ENCODE measurements at places on chromosomes 3 and 15.

GRCh38 chr3:108428586-108428985 is 81.8 kb downstream of the MYH15 start:
- DNase-seq, result no peak

GRCh38 chr15:60718661-60719069 is 239.7 kb upstream of the ICE2 start:
- no peak for DNase-seq

DNA sequence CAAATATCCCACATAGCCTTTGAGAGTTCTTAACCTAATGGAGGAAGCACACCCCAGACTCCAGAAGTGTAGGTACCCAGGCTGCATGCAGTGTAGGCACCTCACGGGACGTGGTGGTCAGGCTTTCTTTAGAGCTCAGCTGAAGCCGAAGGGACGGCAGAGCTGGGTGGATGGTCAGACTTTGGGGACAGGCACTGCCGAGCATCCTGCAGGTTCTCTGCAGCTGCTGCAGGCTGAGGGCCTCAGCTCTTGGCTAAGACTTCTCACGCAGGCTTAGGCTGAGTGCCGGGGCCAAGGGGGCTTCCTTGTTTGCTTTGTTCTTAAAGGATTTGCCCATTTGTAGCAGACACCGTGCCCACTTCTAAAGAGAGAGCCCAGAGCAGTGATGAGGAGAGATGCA is 177.0 kb downstream of the RAB11A start:
- DNase-seq, result no peak

GRCh38 chr3:64505419-64505818 is 182.4 kb downstream of the ADAMTS9 start:
- no peak for DNase-seq

DNA sequence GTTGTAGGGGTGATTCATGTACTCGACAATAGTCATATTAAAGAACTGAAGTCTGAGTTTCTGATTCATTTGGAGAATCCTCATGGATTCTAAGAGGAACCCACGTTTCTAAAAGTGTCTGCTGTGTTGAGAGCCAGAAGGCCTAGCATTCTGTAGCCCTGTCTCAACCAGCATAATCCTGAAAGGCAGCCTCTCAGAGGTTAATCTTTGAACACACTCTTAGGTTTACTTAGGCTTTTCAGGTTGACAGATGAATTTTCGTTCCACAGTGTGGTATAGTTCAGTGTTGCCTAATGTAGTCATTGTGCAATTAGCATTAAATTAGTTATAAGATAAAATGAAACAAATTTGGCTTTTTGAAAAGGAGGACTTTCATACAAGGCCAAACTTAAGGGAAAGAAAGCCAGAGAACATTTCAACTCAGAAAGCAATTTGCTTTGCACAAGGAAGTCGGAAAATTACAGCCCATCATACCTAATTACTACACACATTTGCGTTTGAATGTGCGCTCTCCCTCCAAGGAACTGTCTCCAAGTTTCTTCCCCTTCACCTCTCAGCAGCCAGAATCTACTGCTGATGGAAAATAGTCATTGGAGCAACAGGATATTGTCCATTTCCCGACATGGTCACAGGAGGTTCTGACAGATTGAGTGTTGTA is 42.0 kb downstream of the AGBL1 start:
- no peak for DNase-seq

- no peak for DNase-seq
Observed at GRCh38 chr15:94346282-94346681, 114.9 kb downstream of the MCTP2 start.

- no peak for DNase-seq
Observed at GRCh38 chr15:69574506-69574905, 121.9 kb downstream of the RPLP1 start.

- no peak for DNase-seq
Observed at GRCh38 chr15:64524778-64525177, 64.4 kb downstream of the ZNF609 start.

GRCh38 chr3:59816312-59816711 is 766.5 kb upstream of the CFAP20DC start:
- DNase-seq, result no peak

DNA sequence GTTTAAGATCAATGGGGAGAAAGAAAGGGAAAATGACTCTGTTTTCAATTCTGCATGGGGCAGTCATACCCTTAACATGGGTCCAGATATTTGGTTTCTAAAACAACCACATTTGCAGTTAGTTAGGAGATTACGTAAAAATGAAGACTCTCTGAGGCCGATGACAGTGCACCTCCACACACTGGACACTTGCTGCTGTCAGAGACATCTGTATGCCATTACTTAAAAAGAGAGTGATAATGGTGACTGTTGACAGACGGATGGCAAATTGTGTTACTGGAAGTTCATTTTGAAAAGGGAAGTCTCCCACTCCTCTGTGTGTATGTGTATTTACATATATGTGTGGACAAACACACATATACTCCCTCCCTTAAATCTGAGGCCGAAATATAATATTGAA is 304.5 kb upstream of the SEMA6D start:
- DNase-seq, result no peak

GRCh38 chr15:57015897-57016296 is 97.5 kb downstream of the TCF12 start:
- DNase-seq, result no peak

GRCh38 chr3:120601554-120601953 is 5.4 kb downstream of the NDUFB4 start:
- DNase-seq, result no peak

- peak; percentile 77 for DNase-seq
Observed at GRCh38 chr15:33194704-33195670, at the start of gene FMN1. FMN1 (minus strand) TSS chr15:33194714; CDS start chr15:33154914, 39,800 bp downstream.

- no peak for DNase-seq
Observed at GRCh38 chr3:19139863-19140262, 8.4 kb upstream of the KCNH8 start.

DNA sequence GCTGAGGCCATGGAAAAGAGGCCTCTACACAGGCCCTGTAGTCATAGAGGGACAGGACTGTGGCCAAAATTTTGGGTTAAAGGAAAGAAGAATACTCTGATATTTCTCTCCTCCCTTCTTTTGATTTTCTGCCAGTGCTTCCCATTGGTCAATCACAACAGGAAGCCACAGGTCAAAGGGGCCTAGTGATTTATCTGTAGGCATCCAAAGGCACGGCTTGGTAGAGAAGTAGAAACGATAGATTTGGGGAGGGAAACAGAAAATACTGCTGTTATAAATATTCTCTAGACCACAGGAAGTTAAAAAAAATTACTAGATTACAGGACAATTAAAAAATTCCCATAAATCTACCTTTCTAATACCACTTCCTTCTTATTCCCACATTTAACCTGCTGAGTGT is 1.7 kb upstream of the CCDC50 start:
- DNase-seq, result no peak

- peak; percentile 12 for DNase-seq
Observed at GRCh38 chr15:91369823-91370222, 269.8 kb downstream of the SV2B start.

DNA sequence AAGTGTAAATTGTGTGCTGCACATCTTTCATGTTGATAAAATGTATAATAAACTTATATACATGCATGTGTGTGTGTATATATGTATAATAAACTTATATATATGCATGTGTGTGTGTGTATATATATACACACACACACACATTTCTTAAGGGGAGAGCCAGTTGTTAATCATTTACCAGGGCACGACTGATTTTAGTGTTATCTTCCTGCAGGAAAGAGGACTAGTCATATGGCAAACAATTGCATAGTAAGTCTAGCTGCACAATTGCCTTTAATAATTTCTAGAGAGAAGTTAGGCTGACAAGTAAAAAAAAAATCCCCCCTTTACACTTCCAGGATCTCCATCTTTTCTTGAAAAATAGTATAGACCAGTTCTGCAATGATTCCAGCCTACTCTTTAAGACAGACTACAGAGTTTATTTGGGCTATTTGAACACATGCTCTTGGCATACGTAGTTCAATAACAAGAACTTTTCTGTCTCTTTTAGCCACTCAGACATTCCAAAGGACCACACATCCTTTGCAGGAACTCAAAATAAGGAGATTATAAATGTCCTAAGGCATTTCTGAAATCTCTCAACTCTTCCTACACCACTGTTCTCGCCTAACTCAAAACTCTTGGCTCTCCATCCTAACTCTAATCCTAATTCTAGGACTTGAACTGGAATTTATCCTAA is 163.6 kb upstream of the SETMAR start:
- DNase-seq, result no peak

DNA sequence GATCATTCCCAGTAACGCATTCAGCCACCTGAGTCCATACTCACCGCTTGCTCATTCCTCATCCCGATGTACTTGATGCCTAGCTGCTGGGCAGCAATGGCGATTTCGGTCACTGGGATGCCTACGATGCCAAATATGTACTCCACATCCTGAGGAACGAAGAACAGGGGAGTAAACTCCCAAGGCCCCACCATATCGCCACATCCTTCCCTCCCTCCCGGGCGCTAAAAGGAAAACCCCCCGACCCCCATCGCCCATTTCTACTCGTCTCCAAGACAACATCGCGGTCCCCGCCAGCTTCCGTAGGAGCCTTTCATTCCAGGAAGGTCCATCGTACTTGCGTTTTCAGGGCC is 347 bp downstream of the HACL1 start:
- DNase-seq, result no peak

- no peak for DNase-seq
Observed at GRCh38 chr15:85414495-85414894, 34.1 kb downstream of the AKAP13 start.

DNA sequence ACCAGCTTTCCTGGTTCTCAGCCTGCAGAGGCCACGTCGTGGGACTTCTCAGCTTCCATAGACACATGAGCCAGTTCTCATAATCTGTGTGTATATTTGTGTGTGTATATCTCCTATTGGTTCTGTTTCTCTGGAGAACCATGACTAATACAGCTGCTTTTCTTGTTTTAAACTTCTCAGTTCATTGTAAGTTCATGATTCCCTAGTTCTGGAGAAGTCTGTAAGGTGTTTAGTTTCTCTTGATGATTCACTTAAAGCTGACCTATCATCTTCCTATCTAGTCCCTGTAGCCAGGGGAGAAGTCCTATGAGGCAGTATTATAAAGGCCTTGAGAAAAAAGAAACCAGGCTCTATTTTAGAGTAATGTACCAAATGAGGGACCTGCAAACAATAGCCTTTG is 147.7 kb downstream of the RYR3 start:
- DNase-seq, result no peak

Measured in CD8-positive, alpha-beta T cell (primary cell).